ENCODE measurements at places on chromosomes 2 and 18.

DNA sequence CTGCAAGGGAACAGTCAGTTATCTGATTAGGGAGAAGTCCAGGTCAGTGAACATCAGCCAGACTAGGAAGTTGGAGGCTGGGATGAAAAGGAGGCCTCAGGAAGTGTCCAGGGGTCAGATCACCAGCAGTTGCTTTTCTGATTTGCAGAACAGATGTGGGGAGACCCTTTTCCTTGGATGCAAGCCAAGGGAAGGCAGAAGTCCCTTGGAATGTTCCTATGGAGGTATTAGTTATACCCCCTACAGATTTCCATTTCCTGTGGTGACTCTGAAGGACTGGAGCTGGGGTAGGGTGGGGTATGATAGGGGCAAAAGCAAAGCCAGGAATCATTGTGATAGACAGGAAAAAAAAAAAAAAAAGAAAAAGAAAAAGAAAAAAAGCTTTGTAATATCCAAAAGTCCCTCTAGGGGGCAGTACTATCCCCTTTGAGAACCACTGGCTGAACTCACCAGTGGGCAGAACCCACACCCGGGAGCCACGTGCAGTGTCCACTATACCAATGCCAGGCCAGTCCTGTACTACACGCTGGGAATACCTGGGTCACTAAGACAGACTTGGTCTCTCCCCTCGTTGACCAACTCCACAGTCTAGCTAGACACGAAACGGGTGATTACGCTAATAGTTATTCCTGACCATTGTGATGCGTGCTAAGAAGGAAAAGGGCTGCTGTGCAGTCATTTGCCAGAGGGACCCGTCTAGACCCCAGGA lies 7.4 kb downstream of the DYSF start:
- no peak for DNase-seq

- no peak for DNase-seq
Observed at GRCh38 chr2:156476850-156477206, 40.6 kb downstream of the GPD2 start.

DNA sequence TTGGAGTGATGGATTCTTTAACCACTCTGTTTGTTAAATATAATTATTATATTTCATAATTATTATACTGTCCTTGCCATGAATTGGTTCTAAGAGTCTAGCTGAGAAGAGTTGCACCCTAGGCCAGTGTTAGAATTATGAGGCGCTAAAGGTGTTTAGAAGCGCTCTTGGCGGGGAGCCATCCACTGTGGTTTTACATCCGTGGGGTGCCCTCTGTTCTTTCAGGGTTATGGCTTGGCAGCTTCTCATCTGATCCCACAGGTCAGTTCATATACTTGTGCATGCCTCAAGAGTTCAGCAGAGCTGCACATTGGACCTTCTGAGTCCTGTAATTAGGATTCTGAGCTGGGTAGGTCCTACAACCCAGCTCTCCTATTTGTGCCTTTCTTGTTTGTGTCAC lies 9.1 kb downstream of the ASAP2 start:
- no peak for DNase-seq

- DNase-seq = no peak
Observed at GRCh38 chr18:46630160-46630559, 26.9 kb downstream of the LOXHD1 start.

DNA sequence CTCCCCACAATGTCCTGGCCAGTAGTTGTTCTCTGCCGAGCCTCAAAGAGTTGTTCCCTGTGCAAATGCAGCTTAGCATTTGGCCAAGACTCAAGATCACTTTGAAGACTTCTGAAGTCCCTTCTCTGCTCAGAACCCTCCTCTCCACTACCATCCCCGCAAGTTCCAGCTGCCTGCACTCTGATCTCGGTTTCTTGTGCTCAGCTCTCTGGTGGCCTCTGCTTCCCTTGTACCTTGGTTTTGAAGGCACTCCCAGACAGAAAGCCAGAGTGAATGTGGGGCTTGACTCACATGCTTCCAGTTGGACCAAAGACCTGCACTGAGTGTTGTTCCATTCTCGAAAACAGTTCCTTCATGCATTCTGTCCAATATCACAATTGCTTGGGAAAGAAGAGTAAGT lies 28.6 kb downstream of the CRACDL start:
- DNase-seq = no peak

DNA sequence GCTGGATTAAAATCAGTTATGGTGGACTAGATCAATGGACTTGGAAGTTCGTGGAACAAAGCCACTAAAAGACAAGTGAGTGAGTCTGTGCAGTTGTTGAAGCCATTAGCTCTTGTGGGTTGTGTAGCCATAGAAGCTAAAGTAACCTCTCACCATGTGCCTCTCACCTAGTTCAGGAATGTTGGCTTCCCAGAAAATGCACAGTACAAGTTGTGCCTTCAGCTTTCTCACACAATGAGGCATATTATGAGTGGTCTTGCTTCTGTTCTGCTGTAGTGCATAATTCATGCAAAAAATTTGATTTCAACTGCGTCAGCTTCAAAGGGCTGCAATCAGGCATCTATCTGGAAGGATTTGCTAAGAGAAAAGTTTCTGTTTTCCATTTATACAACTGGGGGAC lies 26.2 kb downstream of the CERS6 start:
- no peak for DNase-seq

DNA sequence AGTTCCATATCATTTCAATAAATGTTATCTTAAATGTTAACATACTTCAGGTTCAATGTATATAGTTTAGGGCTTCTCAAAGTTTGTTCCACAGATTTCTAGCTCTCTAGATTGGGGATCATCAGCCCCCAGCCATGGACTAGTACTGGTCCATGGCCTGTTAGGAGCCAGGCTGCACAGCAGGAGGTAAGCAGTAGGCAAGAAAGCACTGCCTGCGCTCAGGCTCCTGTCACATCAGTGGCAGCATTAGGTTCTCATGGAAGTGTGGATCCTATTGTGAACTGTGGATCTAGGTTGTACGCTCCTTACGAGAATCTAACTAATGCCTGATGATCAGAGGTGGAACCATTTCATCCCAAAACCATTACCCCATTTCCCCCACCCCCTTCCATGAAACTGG lies 531.1 kb downstream of the PARD3B start:
- no peak for DNase-seq

DNA sequence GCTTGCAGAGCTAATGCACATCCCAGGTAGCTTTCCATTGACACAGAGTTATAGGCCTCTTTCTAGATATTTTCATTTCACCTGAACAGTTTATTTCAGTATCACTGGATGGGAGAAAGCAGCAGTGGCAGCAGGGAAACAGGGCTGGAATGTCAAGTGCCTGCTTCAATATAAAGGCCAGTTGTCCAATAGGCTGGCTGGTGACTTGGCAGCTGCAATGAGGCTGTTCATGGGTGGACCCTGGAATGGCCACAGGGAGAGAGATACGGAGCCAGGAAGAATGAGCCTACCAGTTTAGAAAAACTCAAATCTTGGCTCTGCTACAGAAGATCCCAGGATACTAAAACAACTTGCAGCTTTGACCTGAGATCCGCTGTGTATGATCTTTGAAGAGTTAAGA lies 185.0 kb downstream of the BCL11A start:
- DNase-seq = no peak

- DNase-seq = no peak
Observed at GRCh38 chr2:138841459-138841858, 61.3 kb upstream of the NXPH2 start.

GRCh38 chr18:52402814-52403213 lies 62.8 kb downstream of the DCC start:
- no peak for DNase-seq

GRCh38 chr18:25305584-25305983 lies 46.4 kb downstream of the ZNF521 start:
- no peak for DNase-seq

GRCh38 chr2:176621350-176621749 lies 352.1 kb downstream of the MTX2 start:
- DNase-seq = no peak

All from effector memory CD4-positive, alpha-beta T cell (primary cell).